ENCODE measurements at places on chromosomes 16 and 17. TPM values are rescaled to one million over a fixed set of nuclear protein-coding genes. Genes with fewer than 3 reads are reported as not detected.

The ZNF213 gene
- 8.3 TPM for total RNA-seq

The ENPP7 gene
- total RNA-seq: not detected

The OTOP3 gene
- not detected for total RNA-seq

The GFER gene
- total RNA-seq: 10.9 TPM

The MRPL58 gene
- 8.0 TPM for total RNA-seq

The TOX3 gene
- 11.1 TPM for total RNA-seq

The FN3K gene
- 11.1 TPM for total RNA-seq

The CES3 gene
- total RNA-seq: 0.78 TPM

The BCL6B gene
- 1.4 TPM for total RNA-seq

The MGRN1 gene
- 41.5 TPM for total RNA-seq

The KRT34 gene
- total RNA-seq: 0.31 TPM

The CD79B gene
- not detected for total RNA-seq

The MAPT gene
- 93.1 TPM for total RNA-seq

The DHODH gene
- 3.9 TPM for total RNA-seq

The TBC1D26 gene
- 2.2 TPM for total RNA-seq

The ADGRG3 gene
- 0.16 TPM for total RNA-seq

The AOC3 gene
- total RNA-seq: 0.16 TPM

The TEDC2 gene
- 8.4 TPM for total RNA-seq

The CES1 gene
- 1.9 TPM for total RNA-seq

The TM4SF5 gene
- not detected for total RNA-seq
